ENCODE measurements at places on chromosomes 5 and 9.

GRCh38 chr5:150080696-150081435, 5.5 kb downstream of the CSF1R start:
- no peak for DNase-seq

DNA sequence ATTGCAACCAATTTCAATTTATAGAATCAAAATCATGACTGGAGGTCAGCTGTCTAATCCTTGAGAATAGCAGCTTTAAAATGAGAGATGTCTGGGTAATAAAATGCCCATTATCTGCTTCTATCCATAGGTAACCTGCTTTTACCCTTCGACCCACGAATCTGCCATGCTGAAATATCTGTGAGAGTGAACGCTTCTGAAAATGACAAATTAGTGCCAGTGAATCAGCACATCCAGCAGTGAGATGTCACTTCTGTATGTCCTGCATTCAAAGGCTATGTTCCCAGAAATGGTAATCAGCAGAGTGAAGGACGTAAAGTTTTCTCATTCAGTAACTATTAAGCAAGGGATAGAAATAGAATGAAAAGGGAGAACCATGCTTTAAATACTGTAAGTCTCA, 532.4 kb upstream of the ITGA1 start:
- DNase-seq, result no peak

DNA sequence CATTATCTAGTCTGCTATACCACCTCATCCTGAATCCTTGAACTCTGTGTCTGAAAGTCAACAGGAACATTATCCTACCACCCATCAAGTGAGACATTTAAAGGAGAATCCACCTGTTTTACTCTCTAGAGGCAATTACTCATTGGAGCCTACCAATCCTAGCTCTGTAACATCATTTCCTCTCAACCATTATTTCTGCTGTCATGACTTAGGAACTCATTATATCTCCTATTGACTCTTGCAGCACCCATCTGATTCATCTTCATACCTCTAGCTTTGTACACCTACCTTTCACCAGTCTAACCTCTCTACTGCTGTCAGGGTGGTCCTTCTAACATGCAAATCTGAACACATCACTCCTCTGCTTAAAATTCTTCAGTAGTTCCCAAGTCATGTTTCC, 481.5 kb downstream of the NFIB start:
- no peak for DNase-seq

GRCh38 chr5:42517164-42517563, 93.9 kb downstream of the GHR start:
- DNase-seq, result no peak

DNA sequence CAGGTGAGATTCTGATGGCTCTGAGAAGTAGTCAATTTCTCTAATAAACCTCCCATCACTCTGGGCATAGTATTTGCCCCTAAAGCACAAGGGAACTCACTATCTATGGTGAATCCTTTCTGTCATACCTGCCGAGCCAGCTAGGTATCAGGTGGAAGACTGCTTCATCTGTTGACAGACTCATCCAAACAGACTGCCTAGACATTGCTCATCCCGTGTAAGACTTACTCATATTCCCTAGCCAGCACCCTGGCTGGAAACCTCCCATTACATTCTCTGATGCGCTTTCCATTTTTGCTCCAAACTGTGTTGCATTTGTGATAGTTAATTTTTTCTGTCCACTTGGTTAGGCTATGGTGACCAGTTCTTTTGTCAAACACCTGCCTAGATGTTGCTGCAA, 595.9 kb downstream of the DNAH5 start:
- DNase-seq, result no peak

DNA sequence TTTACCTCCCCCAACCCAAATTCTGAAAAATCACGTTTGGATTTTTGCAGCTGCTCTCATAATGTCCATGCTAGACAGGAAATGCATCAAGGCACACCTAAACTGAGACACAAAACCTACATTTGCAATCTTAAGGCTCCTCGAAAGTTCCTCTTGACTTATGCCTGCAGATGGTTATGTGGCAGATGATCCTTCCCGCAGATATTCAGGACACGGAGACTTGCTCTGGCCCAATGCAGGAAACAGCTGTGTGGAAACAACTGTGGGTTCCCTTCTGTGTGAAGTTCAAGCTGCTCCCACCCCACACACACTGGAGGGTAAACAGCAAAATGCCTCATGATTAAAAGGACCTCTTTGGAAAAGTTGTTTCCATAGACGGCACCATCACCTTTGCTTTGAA, 253.8 kb downstream of the EBF1 start:
- DNase-seq, result no peak

DNA sequence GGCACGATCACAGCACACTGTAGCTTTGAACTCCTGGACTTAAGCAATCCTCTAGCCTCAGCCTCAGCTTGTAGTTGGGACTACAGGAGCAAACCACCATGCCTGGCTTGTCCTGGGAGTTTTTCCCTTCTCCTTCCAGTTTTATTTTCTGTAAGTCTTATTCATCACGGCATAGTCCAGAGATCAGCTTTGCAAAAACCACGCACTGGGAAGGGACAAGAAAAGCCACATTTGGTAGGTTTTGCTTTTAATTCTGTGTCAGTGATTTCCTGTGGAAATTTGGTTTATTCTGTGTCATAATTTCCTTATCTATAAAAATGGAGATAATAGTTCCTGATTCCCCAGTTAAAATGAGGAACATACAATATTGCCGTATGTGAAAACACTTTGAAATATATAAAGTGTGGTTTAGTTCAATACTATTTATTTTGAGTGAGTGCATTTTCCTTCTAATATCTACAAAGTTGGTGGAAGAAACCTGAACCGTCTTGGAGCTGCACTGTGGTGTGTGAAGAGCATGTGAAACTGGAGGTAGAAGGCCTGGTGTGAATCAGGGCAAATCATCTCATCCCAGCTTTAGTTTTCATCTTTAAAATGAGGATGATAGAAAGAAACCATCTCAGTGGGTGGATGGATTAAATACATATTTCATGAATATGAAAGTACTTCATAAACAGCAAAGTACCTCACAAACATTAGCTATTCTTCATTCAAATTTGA, 92.8 kb upstream of the ELL2 start:
- DNase-seq, result no peak

GRCh38 chr5:96008987-96009647, 47.5 kb upstream of the ELL2 start:
- DNase-seq, result no peak

DNA sequence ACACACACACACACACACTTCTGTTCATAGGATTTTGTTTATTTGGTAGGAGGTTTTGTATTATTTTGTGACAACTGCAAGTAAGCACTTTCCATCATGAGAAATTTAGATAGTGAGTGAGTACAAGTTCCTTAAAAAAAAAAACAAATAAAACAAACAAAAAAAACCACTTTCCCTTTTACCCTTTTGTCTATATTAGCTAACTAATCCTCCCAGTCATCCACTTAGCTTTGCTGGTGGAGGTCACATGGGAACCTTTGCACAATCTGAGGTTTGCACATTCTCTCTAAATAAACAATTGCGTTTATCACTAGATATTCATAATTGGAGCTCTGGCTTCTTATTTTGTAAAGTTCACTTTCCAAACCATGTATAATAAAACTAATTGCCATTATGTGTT, 6.8 kb downstream of the ITGA1 start:
- no peak for DNase-seq

GRCh38 chr5:143645356-143645755, 166.6 kb upstream of the HMHB1 start:
- DNase-seq, result no peak

GRCh38 chr9:133759146-133759900, 21.2 kb upstream of the SARDH start:
- DNase-seq, result no peak

- no peak for DNase-seq
Observed at GRCh38 chr5:155728146-155728856, 598.7 kb upstream of the SGCD start.

DNA sequence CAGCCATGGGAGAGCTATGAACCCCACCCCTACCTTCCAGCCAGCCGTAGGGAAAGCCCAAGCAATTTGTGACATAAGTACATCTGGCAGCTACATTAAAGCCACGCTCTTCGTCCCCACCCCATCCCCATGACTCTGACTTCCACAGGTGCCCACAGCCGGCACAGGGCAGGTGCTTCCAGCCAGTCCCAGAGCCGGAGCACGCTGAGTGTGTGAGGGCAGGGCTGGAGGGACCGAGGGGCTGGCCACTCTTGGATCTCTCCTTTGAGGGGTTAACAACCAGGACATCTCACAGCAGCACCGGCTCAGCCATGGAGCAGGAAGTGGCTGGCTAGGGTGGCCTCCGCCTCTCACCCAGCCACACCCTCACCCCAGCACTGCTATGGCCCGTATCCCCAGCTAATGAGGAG, 2.4 kb upstream of the FAM78A start:
- no peak for DNase-seq

Data from CD4-positive, CD25-positive, alpha-beta regulatory T cell (primary cell).